ENCODE measurements at places on chromosomes 12 and 14.

GRCh38 chr12:14303661-14304155, 61.8 kb upstream of the ATF7IP start:
- no peak for DNase-seq

GRCh38 chr14:71133296-71133695, 226.0 kb downstream of the PCNX1 start:
- no peak for DNase-seq

DNA sequence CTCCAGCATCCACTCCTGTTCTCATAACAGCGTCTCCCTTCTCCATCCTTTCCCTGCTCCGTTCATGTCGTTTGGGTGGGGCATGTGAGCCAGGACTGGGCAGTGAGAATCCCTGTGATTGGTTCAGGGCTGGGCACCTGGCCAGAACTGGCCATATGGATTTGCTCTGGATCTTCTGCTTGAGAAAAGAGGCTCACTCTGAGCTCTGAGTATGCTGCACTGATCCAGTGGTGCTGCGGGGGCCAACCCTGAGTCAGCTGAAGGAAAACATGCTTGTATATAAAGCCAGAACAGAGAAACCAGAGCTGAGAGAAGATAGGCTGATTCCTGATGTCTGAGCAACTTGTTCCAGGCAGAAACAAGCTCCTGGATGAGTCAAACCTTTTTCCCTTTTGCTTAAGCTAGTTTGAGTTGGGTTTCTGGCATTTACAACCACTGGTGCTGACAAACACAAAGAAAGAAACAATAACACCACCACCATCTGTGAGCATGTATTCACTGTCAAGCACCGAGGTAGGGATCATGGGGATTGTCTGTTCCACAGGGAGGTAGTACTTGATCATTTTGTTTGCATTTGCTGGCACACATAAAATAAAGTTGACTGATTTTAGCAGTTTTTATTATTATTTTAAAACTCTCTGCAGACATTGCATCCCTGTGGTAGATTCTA, 14.0 kb upstream of the HPD start:
- DNase-seq = peak; percentile 98

DNA sequence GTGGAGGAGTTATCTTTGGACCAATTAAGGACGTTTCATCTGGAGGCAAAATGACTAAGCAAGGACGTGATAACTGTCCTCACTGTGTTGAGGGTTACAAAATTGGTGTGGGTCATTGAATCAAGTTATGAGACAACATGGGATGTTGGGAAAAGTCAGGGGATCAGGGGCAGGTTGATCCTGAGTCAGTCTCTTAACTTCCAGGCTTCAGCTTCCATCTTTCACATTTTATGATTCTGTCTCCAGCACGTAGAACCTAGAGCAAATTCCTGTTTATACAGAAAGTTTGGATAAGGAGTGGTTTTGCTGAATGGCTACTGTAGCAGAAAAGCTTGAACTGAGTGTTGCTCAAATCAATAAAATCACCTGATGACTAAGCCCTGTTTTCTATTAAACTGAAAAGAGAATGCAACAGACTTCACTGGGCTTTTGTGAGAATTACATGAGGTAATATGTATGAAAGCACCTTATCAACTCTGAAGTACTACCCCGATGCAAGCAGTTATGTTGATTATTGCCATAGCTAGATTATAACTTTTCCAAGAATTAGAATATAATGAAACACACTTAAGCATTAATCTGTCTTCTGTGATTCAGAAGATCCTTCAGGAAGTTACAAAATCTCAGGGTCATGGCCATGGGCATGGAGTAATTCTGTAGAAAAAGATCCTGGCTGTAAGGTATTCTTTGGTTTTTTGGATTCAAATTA, 184.8 kb downstream of the ETV6 start:
- peak; percentile 52 for DNase-seq

DNA sequence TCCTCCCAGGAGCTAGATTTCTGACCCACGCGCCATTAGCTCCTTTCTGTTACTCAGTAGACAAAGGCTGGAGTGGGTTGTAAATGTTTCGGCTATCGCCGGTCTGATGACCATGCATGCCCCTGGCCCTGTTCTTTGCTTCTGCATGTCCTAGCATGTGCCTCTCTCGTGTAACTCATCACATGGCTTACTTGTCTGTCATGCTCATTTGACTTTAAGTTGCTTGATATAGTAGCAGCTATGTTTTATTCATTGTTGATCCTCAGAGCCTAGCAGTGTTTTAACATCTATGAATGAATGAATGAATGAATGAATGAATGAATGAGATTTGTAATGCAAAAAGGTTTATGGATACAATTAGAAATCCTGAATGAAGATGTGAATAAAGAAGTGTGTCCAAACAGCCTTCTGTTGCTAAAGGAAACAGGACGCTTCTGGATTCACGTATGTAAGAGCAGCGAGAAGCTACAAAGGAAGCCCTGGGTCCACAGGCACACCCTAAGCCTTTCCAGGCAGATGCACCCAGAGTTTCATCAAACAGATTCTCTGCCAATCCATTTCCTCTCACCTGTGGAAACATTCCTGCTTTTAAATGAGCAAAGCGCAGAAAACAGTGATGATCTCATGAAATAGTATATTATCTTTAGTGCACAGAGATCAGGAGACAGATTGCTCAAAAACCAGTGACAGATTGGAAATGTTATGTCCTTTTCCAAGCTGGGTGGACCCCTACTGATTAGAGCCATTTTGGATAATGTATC, 3.4 kb downstream of the GSG1 start:
- DNase-seq = no peak

DNA sequence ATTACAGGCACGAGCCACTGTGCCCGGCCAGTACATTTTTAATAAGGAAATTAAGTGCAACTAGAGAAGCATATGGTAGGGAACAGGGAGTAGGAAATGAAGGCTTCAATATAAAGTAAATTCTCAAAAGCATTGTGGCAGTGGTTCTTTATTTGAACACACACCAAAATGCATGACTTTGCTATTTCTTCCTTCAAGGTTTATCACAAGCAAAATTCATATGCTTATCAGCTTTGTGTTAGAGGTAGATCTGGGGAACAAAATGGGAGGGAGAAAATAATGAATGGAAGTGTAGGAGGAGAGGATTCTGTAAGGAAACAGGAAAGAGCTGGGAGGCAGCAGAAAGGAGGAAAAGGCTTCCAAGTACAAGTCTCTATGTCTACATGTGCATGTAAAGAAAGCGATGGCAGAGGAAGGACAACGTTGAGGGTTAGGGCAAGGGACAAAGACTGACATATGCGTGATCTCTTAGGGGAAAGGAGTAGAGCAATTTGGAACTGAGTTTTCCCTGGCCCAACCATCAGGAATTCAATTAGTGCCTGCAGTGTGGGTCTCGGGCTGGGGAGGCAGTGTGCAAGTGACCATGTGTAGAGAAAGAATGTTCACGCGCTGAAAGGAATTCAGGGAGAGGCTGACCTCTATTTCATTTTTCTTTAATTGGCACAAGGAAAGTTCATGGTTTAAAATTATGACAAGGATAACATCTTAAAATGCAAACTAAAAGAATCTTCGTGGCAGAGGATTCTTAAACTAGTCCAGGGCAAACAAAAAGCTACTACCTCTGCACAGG, 22.9 kb upstream of the RASSF8 start:
- DNase-seq = no peak

- DNase-seq = peak; percentile 61
Observed at GRCh38 chr14:77707355-77707723, 484 bp downstream of the ALKBH1 start.

DNA sequence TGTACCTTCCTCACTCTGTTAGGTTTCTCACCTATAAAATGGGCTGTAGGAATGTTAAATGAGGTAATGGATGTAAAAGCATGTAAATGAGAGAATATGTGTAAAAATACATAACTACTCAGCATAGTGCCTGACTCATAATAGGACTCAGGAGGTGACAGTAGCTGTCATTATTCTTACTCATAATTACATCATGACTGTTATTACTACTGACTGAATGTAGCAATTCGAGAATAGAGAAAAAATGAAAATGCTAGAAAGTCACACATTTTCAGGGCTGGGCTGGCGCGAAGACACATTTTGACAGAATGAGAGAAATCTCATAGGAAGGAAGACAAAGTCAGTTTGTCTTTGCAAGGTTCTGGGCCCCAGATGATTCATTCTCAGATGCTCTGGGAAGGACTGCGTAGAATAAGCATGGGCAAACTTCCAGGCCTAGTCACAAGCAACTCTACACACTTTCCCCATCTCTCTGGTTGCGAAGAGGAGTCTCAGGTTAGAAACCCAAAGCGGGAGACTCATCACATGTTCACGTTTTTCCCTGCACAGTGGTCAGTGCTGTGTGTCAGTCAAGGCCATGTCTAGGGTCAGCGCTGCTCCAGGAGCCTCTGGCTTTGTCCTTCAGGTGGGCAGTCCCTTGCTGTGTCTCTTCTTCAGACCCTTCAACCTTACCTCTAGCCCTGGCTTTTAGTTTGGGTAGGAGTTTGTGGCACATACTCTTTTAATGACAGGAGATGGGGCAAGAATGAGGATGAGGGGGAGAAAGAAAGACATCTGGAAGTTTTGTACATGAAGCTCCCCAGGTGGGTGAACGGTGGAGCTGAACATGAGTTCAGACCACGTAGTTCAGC, 8.4 kb downstream of the GPRC5A start:
- DNase-seq = peak; percentile 98

DNA sequence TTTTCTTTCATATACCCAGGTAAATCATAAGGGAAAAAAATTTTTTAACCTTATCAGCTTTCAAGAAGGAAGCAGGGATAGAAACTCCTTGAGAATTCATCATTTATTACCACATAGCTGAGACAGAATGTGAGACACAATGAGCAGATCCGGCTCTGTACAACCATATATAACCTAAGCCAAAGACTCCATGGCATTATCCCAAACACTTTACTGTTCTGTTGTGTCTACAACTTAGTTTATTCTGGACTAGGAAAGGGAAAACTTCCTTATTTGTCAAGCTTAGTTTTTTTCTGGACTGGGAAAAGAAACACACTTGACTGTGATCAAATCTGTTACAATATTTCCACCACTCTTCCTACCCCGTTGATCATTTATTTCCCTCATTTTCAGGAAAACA, 38.3 kb upstream of the CATSPERB start:
- no peak for DNase-seq

DNA sequence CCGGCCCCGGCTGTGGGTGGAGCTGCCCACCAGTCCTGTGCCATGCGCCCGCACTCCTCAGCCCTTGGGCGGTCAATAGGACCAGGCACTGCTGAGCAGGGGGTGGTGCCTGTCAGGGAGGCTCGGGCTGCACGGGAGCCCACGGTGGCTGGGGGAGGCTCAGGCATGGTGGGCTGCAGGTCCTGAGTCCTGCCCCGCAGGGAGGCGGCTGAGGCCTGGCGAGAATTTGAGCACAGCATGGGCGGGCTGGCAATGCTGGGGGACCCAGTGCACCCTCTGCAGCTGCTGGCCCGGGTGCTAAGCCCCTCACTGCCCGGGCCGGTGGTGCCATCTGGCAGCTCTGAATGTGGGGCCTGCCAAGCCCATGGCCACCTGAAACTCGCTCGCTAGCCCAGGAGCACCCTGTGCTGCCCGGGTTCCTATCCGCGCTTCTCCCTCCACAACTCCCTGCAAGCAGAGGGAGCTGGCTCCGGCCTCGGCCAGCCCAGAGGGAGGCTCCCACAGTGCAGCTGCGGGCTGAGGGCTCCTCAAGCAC, 1371.1 kb downstream of the FSCB start:
- DNase-seq = no peak

GRCh38 chr12:25976289-25976688, 17.8 kb downstream of the RASSF8 start:
- no peak for DNase-seq

DNA sequence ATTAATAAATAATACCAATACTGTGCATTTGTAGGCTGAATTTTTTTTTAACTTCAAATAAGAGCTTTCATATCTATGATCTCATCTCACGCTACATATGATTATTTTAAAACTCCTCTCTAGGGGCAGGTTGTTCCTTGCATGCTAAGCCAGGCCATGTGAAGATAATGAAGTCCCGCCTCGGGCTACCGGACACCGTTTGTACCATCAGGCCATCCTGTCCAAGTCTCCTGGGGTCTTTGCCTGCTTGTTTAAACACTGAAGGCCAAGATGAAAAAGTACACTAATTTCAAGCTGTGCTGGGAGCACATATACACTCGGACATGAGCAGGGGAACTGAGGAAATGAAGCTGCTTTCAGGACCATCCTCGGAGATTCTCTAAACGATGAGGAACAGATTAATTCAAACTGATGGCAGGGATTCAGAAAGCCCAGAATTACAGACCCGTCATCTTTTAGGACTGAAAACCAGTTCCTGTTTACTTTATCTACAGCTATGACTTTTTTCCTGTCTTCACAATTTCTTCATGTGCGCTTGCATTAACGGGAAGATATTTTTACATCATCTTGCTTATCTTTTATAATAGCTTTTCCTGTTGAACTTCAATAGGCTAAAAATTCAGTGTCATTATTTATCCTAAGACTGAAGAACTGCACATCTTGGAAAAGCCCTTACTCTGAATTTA, 6.3 kb upstream of the ABHD12B start:
- DNase-seq = peak; percentile 80

DNA sequence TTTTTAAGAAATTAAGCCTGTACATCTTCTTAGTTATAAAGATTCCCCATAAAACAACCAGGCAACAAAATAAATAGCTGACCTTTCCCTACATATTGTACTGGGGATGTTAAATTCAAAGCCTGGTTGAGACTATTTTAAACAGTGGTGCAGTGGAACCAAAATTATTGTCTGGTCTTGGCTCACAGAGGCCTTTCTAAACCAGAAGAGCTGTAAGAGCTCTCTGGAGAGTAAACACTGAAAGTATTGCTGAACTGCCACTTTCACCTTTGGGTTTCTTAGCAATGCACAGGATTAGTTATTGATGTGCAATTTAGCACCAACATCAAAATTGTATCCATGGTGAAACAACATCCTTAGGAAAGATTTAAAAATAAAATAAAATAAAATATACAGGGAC, 20.6 kb downstream of the RACGAP1 start:
- no peak for DNase-seq

GRCh38 chr14:59320763-59321625, 132.5 kb downstream of the DAAM1 start:
- peak; percentile 86 for DNase-seq

GRCh38 chr14:33922125-33922524, 28.7 kb downstream of the EGLN3 start:
- DNase-seq = no peak

DNA sequence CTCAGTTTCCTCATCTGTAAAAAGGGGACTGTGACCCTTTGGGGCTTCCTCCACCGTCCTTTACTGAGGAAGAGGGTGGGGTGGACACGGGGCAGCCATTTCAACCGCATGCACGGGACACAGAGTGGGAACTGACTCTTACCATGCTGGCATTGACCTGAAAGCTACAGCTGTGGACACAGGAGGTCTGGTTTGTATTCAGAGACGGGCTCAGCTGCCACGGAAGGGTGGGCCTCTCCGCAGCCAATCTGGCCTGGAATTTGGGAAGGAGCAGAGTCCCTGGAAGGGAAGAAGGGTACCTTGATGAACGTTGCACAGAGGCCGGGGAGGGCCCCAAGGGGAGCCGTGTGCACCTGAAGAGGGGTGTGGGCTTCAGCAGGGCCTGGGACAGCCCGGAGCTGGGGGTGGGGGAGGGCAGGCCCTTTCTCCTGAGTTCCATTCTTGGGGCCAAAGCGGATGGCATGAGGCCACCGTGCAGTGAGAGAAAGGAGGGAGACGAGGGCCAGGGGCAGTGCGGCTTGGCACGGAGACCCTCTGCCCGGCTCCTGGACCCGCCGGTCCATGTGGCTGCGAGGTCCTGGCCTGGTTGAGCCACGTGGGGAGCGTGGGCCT, 14.5 kb downstream of the TNFAIP2 start:
- no peak for DNase-seq
